ENCODE measurements at places on chromosomes 5 and 9.

GRCh38 chr5:104023739-104024138 lies 461.1 kb upstream of the NUDT12 start:
- no peak for DNase-seq

DNA sequence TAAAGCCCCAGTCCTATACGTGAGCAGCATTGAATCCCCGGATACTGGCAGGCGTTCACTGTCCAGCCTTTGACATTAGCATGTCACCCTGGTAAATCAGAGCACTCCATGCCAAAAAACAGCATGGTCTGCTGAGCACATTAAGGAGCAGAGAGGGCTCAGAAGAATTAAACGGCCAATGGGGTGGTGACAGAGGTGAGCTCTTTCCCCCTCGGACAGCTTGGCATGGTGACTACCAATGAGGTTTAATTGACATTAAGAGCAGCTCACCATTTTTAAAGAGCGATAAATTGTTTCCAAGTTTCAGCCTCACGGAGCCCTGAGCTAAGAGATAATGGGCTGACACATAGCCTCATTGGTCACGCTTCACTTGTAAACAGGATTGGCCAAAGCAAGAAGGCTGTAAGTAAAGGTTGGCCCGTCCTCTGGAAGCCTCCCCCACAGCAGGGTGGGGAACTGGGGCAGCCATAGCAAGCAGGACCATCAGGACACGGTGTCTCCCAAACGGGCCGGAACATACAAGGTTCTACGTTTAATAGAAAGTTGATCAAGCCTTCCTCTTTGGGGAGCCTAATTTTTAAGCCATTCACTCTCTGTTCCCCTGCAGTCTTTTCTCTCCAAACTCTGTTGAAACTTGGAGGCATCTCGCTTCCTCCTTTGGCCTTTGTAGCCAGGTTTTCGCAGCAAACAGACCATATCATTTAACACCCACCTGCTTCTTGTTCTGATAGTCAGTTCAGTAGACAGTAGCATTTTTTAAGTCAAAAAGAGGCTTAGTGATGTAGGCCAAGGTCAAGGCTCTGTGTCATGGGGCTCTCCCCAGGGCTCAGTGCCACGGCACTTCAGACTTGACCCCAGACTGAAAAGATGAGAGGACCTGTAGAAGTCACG lies 25.9 kb downstream of the QRFP start:
- no peak for DNase-seq

GRCh38 chr9:100811643-100812042 lies 216.9 kb upstream of the PLPPR1 start:
- no peak for DNase-seq

GRCh38 chr9:113682297-113682771 lies 193.8 kb upstream of the ZNF618 start:
- peak; percentile 25 for DNase-seq

DNA sequence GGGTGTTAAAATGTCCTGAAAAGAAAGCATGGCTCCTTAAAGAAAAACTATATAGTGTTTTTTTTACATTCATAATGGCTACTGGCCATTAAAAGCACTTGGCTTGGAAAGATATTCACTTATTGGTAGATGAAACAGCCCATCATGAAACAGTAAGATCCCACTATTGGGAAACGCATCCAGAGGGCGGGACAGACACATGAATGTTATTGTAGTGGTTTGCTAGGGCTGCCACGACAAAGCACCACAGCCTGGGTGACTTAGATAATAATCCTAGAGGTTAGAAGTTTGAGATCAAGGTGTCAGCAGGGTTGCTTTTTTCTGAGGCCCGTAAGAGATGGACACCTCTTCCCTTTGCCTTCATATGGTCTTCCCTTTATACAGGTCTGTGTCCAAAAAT lies 139.4 kb upstream of the ANKH start:
- no peak for DNase-seq

DNA sequence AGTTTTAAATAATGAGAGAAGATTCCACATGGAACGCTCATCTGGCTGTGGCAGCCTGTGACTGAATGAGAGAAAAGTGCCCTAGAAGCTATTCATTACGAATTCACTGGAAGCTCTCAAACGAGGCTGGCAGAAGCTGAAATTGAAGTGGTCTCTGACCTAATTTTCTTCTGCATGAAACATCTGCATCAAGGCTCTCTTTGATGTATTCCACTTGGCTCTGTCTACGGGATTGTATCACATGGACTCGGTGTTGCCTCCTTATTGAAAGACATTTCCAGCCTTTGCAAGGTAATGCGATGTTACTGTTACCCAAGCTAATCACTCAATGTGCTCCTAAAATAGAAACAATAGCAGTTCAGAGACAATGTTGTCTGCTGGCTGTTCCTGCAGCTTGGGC lies 246.9 kb upstream of the ZNF462 start:
- DNase-seq = no peak

GRCh38 chr9:114709636-114710035 lies 27.6 kb upstream of the TEX48 start:
- DNase-seq = no peak

DNA sequence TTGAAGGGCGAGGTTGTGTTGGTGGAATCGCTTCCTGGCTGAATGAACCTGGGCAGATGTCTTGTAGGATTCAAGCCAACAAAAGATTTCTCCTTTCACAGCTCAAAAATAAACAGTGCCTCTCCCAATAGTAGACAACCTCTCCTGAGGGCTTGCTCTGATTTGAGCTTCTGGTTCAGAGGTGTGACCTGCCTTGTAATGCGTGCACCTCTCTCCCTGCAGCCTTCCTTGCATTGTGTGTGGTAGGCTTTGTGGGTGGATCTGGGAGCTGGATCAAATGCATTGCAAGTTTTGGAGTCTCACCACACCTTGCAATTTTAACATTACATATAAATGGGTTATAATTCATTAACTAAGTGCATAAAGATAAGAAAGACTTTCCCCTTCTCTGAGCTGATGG lies 96.9 kb upstream of the PTCH1 start:
- DNase-seq = no peak

DNA sequence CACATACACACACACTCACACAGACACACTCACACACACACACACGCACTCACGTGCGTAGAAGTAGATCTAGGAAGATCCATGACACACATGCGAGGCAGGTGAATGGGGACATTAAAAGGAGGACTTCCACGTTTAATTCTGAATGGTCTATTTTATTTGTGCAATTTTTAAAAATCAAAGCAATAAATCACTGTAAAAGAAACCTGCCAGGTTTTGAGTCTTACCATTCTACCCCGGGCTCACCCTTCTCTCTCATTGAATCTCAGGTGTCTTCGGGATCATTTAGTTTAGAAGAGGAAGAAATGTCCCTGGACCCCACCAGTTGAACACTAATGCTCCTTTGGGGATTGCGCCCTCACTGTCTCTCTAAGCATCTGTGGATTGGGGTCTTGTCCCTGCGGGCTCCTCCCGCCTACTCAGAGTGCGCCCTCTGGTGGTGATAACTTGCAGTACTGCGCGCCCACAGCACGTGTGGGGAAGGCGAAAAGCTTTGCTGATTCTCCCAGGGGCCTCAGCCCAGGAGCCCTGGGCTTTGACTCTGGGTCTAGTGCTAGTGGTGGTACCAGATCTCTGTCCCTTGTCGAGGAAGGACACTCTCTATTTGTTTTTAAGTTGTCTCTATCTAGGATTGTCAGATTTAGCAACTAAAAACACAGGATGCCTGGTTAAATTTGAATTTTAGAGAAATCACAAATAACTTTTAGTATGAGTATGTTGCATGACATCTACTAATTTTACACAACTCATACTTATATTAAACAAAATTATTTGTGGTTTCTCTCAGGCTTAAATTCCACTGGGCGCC lies 34.8 kb downstream of the BOD1 start:
- DNase-seq = peak; percentile 30

DNA sequence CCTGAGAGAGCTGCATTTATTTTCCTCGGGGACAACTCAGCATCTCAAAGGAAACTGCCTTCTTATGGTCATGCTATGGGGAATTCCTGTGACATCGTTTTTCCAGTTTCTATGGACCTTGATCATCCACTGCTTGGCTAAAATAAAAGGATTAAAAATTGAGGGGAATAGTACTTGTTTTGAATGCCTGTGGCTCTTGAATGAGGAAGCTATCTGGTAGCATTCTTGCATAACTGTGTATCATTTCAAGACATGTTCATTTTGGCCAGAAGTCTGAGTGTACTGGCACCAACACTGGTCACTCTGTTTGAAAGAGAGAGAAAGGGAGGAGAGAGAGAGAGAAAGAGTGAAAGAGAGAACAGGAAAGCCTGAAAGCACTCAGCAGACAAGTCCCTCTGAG lies 116.7 kb downstream of the DOCK2 start:
- DNase-seq = no peak

DNA sequence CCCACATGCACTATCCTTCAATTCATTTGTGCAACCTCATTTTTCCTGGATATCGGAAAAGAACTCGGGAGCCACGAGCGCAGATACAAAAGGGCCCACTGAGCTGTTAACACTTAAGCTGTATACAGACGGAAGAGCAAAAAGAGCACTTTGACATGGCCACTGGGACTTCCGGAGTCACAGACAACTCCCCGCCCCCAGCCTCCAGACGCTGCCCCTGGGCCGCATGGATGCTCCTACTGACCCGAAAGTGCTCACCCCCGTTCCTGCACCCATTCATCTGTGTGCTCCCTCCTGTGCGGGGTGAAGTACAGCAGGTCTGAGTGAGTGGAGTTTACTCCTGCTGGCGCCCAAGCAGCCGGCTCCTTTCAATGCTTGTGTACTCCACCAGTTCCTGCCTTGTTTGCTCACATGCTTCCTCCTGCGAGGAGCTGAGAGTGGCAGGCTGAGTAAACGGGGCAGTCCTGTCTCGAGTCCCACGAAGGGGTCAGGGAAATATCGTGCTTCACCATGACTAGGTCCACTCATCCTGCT lies 901.0 kb upstream of the CTNND2 start:
- DNase-seq = no peak

DNA sequence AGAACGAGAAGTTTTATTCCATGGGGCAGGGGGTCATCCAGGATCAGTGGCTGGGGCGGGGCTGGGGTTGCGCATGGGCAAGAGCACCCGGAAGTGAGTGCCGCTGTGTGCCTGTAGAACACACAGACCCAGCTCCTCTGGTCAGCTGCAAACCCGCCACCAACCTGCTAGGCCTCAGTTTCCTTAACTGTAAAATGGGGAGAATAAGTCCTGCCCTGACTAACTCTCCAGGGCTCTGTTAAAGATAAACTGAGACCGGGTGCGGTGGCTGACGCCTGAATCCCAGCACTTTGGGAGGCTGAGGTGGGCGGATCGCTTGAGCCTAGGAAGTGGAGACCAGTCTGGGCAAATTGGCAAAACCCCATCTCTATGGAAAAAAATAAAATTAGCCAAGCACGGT lies 152.2 kb downstream of the GABBR2 start:
- no peak for DNase-seq

DNA sequence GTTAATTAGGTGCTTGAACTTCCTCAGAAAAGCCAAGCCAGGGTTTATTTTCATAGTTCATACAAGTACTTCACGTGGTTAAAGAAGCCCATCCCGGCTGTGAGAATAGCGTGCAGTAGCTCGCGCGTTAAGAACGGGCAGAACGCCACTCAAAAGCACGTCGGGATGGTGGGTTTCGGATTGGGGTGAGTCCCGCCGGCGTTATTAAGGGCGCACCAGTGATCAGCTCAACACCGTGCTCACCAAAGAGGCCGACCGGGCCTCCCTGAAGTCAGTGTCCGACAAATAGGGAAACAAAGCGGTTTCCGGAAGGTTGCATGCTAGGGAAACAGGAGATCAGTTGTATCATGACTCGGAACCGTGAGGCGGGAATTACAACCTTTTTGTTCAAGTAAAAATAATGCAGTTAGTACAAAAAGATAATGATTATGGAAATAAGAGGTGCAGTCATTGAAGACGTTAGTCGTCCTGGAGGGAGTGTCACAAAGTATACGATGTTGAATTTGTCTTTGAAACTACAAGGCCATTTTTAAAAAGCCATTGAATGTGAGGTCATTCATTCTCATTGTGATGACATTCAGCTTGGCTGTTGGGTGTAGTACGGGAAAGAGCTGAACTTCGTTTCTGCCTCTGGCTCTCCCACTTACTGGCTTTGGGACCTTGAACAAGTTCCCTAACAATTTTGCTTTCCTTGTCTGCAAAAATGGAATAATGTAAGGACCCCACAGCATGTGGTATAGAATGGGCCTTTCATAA lies 992 bp downstream of the SETD9 start:
- DNase-seq = peak; percentile 7

DNA sequence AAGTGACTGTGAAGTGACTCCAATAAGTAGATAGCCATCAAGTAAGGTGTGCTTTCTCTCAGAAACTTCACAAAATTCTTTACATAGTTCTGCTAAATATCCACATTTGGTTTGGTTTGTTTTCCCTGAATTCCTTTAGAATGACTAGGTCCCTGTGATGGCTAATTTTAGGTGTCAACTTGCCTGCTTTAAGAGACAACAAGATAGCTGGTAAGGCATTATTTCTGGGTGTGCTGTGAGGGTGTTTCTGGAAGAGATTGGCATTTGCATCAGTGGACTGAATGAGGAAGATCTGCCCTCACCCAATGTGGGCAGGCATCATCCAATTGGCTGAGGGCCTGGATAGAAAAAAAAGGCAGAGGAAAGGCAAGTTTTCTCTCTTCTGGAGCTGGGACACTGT lies 8.3 kb upstream of the PTBP3 start:
- no peak for DNase-seq

- DNase-seq = no peak
Measured at GRCh38 chr5:39906146-39906545, 481.4 kb upstream of the DAB2 start.

GRCh38 chr5:151023047-151023615 lies 2.7 kb downstream of the GPX3 start:
- no peak for DNase-seq

DNA sequence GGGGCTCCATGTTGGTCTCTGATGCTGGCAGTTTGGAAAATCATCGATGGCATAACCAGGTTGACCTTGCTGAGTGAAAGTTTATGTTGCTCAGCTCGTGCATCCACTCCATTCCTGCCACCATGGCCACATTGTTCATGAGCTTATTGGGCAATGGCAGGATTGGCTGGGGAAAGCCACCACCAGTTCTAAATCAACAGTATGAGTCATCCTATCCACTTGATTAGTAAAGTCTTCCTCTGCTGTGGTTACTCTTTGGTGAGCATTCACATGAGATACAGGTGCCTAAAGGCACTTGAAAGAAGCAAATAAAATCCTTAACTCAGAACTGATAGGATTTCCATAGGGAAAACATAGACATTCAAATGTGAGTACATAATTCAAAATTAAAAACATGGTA lies 131.8 kb upstream of the FBN2 start:
- DNase-seq = no peak

All from activated T-cell treated with anti-CD3 and anti-CD28 coated beads for 1 hour (primary cell).